ENCODE measurements at places on chromosomes 4 and X. TPM values are rescaled to one million over a fixed set of nuclear protein-coding genes. Genes with fewer than 3 reads are reported as not detected.

ZNF732 gene
- 4.3 TPM for total RNA-seq

CDS1 gene
- total RNA-seq = 4.5 TPM

F8A2 gene
- not detected for total RNA-seq

CAMK2D gene
- total RNA-seq = 210 TPM

HSD17B13 gene
- total RNA-seq = not detected

IL13RA2 gene
- 1.6 TPM for total RNA-seq

TMEM131L gene
- 71.5 TPM for total RNA-seq

SYTL4 gene
- 7.7 TPM for total RNA-seq

ZNF711 gene
- total RNA-seq = 34.5 TPM

TLL1 gene
- total RNA-seq = 11.9 TPM

TMEM47 gene
- 108 TPM for total RNA-seq

MAMLD1 gene
- 3.5 TPM for total RNA-seq

TMEM35A gene
- total RNA-seq = 1.7 TPM

FRG2 gene
- total RNA-seq = not detected

AIFM1 gene
- 22.0 TPM for total RNA-seq

PNMA6A gene
- 2.1 TPM for total RNA-seq

P2RY4 gene
- 0.41 TPM for total RNA-seq

ZDHHC9 gene
- 15.0 TPM for total RNA-seq

RBM47 gene
- total RNA-seq = 31.6 TPM

TCEAL8 gene
- total RNA-seq = 133 TPM

GPR119 gene
- total RNA-seq = not detected

RNF4 gene
- total RNA-seq = 35.7 TPM

MAGEA2 gene
- not detected for total RNA-seq

GAGE12F gene
- total RNA-seq = not detected

Measured in tongue (tissue), 3 donors.